MG63 (cell line): ENCODE measurements at places on chromosomes 4 and X. TPM values are rescaled to one million over a fixed set of nuclear protein-coding genes. Genes with fewer than 3 reads are reported as not detected.

DNA sequence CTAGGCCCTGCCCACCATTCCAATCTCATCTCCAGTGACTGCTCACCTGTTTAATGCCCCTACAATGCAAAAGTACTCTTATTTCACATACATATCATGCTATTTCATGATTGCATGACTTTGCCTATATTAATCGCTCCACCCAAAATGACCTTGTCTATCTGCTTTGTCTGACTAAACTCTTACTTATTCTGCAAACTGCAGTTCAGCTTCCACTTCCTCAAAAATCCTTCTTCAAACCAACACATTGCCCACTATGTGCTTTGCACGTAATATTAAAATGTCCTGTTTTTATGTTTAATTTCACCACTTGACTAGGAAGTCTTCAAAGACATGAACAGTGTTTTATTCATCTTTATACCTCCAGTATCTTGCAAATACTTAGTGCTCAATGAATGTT, 229.6 kb downstream of the OPHN1 start:
- DNase-seq, result no peak

DNA sequence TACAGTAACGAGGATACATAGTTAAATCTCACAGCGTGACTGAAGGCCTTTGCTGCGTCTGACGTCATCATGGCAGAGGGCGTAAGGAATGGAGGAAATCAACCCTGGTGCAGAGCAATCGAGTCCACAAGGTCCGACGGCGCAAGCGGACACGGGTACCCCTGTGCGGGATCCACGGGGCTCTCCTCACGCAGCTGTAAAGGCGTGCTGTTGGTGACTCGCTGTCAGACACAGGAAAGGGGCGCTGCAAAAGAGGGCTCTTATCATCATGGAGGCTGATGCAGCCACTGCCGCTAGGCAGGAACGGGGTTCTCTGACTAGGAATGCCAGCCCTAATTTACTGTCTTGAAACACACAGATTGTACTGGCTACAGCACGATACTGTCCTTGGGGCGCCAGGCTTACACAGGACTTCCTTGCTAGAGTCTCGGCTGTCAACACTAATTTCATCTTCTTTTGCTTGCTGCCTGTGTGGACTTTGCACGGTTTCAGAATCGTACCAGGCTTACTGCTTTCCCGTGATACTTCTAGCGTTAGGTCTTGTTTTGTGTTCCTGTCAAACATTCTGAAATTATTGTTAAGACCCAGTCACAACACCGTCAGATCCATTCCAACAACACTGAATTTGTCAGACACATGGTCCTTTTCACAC, 13.6 kb downstream of the RNF212 start:
- DNase-seq, result no peak

DNA sequence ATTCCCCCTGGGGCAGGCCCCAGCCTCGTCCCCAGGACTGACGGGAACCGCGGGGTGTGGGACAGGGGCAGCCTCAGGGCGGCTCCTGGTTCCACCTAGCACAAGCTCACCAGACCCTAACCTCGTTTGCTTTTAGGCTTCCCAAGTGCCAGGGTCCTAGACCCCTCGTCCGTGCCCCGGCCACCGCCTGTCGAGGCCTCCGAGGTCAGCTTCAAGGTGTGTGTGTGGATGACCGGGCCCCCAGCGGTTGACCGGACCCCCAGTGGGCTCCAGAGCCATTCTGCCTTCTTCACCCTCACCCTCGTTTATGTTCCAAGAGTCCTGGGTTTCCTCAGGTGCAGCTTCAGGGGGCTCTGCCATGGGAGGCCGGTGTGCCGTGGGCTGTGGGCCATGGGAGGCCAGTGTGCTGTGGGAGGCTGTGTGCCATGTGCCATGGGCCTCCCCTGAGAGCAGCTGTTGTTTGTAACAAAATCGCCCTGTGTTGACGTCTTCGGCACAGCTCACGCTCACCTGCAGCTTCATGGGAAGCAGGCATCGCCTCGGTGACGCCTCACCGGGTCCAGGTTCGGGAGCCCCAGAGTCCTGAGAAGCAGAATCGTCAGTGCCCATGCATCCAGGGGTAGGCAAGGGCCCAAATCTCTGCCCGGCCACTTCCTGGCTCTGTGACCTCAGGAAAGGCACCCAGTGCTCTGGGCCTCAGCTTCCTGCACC, 43.0 kb upstream of the HMX1 start:
- DNase-seq, result no peak

DNA sequence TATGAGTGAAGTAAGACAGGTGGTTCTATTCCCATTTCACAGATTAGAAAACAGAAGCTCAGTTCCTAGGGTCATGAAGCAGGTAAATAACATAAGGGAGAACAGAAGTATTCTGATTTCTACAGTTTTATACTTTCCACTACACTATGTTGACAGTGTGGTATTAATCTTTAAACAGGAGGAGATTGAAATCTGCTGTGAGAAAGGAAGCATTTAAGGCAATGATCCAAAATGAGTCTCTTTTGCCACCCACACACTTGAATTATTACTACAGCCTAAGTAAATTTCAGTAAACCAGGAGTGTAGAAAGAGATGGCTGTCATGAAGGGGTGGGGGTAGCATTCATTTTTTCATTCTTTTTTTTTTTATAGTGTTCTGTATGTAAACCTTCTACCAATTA, 893.0 kb downstream of the C4orf33 start:
- DNase-seq, result no peak

- DNase-seq, result no peak
These were observed 59.9 kb downstream of the COQ2 start for GRCh38 chr4:83224502-83225197.

GRCh38 chr4:76984127-76984526, 34.6 kb downstream of the SEPTIN11 start:
- DNase-seq, result no peak

- no peak for DNase-seq
These were observed 115.0 kb upstream of the TBL1X start for GRCh38 chrX:9349572-9350494.

DNA sequence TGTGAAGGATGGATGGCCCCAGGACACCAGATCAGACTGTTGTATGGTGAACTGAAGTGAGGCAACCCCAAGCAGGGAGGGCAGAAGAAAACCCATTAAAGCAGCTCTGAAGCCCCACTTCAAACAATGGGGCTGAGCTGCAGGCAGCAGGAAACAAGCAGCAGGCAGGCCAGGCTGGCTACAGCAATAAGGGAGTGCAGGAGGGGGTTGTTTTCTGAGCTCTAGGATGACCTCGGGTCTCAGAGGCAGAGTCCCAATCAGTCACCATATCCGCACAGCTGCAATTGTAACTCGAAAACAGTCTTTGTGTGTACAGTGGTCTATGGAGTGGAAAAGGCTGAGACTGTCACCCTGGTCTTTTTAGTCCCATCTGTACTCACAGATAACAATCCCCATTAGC, 90.4 kb downstream of the COL4A6 start:
- no peak for DNase-seq

- DNase-seq, result peak; percentile 24
These were observed 21.2 kb downstream of the DOK7 start for GRCh38 chr4:3484057-3484973.

DNA sequence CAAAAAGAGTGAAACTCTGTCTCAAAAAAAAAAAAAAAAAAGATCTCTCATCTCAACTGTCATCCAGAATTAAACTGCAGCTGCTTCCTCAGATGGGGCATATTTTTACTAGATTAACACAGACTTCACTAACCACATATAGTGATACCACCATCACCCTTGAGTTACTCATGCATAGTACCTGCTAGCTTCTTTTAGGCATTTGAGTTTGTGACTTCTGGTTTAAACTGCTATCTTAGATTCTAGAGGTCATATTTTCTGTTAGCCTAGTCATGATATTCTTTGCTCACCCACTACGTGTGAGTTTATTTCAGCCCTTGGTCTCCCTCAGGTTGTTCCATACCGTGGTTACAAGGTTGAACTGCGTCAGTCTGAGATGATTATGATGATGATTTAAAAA, 154.9 kb upstream of the BMP3 start:
- DNase-seq, result no peak

GRCh38 chrX:31934842-31935370, 863.1 kb upstream of the FTHL17 start:
- no peak for DNase-seq

DNA sequence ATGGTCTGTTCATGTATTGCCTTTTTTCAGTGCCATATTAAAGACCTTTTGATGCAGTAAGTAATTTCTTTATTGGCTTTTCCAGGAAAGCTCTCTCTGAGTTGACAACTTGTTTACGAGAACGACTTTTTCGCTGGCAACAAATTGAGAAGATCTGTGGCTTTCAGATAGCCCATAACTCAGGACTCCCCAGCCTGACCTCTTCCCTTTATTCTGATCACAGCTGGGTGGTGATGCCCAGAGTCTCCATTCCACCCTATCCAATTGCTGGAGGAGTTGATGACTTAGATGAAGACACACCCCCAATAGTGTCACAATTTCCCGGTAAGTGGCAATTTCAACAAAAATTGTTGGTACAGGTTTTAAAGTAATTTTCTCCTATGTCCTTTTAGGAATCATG, 148.0 kb downstream of the STIM2 start:
- DNase-seq, result no peak

GRCh38 chr4:3184725-3185124, 64.2 kb upstream of the MSANTD1 start:
- DNase-seq, result no peak

- no peak for DNase-seq
These were observed 5.5 kb downstream of the PROM1 start for GRCh38 chr4:16078195-16078760.

- peak; percentile 75 for DNase-seq
These were observed 236.9 kb downstream of the AR start for GRCh38 chrX:67780694-67781109.

DNA sequence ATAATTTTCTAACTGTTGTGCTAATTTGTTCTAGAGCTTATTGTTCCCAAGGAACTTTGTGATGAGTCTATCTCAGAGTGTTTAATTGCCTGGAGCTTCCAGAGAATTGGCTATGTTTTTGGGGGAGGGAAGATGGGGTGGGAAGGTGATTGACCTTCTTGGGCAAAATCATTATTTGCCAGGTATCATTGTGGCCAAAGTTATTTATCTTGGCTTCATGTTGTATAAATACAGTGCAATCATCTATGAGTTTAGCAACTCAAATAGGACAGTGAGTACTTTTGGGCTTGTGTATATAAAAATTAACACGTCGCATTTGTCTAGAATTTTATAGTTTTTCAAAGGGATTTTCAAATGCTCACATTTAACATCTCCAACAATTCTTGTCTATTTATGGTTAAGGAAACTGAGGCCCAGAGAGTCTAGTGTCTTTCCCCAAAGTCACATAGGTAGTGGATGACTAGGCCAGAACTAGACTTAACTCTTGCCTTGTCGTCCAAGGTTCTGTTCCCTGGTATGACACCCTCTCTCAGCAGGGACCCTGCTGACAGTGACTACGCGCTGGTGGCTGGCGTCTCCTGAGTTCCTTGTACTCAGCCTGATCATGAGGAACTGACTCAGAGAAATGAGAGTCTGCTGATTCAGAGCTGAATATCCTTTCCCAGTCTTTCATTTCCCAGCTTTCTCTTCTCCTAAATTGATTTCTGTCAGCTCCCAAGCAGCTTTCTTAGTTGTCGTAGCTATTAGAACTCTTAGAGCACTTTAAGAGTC, 27.7 kb downstream of the FNIP2 start:
- DNase-seq, result peak; percentile 61

GRCh38 chr4:103306870-103307375, 108.8 kb upstream of the CENPE start:
- no peak for DNase-seq

GRCh38 chr4:79827283-79827682, 245.7 kb downstream of the ANTXR2 start:
- DNase-seq, result no peak

- no peak for DNase-seq
These were observed 10.6 kb upstream of the H2AZ1 start for GRCh38 chr4:99960648-99961047.

GRCh38 chr4:188127214-188127874, 11.9 kb upstream of the TRIML1 start:
- DNase-seq, result peak; percentile 61

GRCh38 chr4:153024466-153024865, 88.3 kb downstream of the FHDC1 start:
- no peak for DNase-seq

DNA sequence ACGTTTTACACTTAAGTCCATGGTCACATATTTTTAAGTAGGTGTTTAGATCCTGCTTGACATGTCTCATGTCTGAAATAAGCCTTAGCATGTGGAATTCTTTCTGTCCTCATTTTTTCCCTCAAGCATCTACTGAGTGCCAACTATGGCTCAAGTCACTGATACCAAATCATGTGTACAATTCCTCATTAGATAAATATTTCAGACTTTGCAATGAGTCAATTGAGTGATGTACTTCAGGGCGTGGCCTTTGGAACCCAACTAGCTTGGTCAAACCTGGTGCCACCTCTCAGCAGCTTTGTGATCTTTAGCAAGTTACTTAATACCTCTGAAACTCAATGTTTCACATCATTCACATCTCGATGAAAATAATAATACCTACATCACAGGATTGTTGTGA, 12.6 kb upstream of the JADE1 start:
- peak; percentile 20 for DNase-seq

DNA sequence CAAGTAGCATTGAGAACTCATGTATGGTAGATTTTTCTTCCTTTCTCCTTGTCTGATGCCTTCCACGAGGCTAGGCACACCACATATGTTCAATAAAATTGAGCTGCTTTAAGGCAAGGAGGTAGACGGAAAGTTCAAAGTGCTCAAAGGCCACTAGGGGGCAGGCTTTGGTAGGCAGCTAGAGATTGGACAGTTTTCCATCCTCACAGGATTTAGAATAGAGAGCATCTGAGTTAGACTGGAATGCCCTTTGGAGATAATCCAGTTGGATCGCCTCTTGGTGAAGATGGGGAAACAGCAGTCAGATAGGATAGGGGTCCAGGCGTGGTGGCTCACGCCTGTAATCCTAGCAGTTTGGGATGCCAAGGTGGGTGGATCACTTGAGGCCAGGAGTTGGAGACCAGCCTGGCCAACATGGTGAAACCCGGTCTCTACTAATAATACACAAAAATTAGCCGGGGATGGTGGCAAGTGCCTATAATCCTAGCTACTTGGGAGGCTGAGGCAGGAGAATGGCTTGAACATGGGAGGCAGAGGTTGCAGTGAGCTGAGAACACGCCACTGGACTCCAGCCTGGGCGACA, 30.4 kb downstream of the ELF4 start:
- DNase-seq, result peak; percentile 61

PDZD4 gene
- 1.5 and 5.8 TPM in 2 replicates for total RNA-seq

SH3RF1 gene
- total RNA-seq, result 1.3 and 4.2 TPM in 2 replicates

LAP3 gene
- total RNA-seq, result 83.4 and 102 TPM in 2 replicates

REPS2 gene
- 0.07 TPM in 1 of 2 replicates, not detected in the other for total RNA-seq

POU4F2 gene
- not detected in 2 replicates for total RNA-seq

FAM9B gene
- total RNA-seq, result not detected in 2 replicates

DUX4 gene
- not detected in 2 replicates for total RNA-seq

TRIML2 gene
- not detected in 2 replicates for total RNA-seq

AVPR2 gene
- 0.27 TPM in 1 of 2 replicates, not detected in the other for total RNA-seq

PASD1 gene
- total RNA-seq, result not detected in 2 replicates

ATP6AP2 gene
- total RNA-seq, result 132 and 174 TPM in 2 replicates

EPGN gene
- not detected in 2 replicates for total RNA-seq

NKX6-1 gene
- total RNA-seq, result 0.52 and 2.6 TPM in 2 replicates

IL21 gene
- total RNA-seq, result not detected in 2 replicates

RPL39 gene
- total RNA-seq, result 2,795 and 3,088 TPM in 2 replicates
